ENCODE measurements at places on chromosomes 13 and 19.

GRCh38 chr19:16398530-16399249 is 73.1 kb downstream of the EPS15L1 start:
- no peak for DNase-seq

DNA sequence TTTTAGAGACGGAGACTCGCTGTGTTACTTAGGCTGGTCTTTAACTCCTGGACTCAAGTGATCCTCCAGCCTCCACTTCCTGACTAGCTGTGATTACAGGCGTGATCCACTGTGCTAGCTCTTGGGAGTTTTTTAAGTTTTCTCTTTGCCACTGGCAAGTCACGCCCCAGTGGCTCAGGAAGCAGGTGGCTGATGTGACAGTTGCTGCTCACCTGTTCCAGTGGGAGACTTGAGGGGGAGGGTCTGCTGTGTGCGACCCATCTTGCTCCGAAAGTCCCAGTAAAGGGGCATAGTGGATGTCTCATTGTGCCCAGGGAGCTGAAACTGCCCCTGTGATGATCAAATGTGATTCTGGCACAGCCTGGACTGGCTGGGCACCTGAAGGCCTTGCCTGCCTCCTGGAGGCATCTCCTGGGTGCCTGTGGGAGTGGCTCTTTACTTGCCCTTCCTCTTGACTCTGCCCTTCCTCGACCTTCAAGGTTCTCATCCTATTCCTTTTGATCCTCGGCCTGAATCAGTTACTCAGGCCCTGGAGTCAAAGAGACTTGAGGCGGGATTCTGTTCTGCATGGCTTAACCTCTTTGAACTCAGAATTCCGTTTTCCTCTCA is 7.8 kb downstream of the SMARCA4 start:
- DNase-seq = no peak

GRCh38 chr19:35793381-35794165 is 18.2 kb downstream of the ARHGAP33 start:
- DNase-seq = no peak

- no peak for DNase-seq
These were observed 629.7 kb downstream of the LIG4 start for GRCh38 chr13:107585469-107586180.

DNA sequence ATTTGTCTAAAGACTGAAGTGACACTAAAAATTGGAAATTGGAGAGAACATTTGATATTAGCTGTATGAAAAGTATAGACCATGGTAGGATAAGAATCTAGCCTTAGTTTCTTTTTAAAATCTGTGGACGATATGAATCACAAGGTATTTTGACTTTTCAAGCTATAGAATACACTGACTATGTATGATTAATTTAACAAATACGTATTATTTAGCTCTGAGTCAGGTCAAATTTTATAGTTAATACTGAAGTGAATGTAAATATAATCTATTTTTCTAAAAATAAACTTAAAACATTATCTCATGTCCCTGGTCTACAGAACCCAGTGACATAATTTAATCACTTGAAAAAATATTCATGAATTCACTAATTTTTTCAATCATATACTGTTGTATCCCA is 795.6 kb upstream of the SLITRK1 start:
- no peak for DNase-seq

DNA sequence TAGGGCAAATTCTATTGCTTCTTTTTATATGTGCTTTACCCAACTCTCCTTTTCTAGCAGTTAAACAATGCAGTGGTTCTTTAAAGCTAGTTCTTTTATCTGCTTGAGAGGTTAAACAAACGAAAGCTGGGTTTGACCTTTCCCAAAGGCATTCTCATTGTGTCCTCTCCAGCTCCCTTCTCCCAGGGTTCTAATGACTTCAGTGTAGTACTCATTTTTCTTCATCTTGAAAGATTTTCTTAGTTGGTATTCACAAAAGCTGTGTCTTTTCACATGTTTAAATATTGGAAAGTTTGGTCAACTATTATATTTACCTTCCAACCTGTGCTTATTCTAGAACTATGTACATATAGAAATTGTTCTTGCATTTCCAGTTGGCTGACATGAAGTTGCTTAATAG is 1.5 kb downstream of the WASF3 start:
- DNase-seq = no peak

- peak; percentile 35 for DNase-seq
These were observed 5.5 kb downstream of the IER2 start for GRCh38 chr19:13155472-13156359.

GRCh38 chr19:10667867-10668266 is 13.7 kb downstream of the ILF3 start:
- DNase-seq = no peak

DNA sequence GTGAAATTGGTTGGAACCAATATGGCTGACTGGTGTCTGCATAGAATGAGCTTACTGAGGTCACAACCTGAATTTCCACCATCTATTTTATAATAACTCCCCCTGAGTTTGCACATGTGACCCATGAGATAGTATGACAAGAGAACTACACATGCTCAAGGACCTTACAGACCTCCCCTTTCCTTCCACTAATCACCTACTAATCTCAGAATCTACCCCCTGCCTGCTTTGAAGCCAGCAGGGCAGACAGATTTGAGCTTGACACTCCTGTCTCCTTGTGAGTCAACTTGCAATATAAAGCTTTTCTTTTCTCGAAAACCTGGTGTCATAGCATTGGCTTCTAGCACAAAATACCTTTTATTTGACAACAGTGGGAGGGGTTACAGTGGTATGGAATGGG is 248.4 kb downstream of the RFC3 start:
- DNase-seq = no peak

- no peak for DNase-seq
These were observed 7.7 kb downstream of the HOMER3 start for GRCh38 chr19:18933297-18933696.

GRCh38 chr19:33831825-33832224 is 35.2 kb downstream of the KCTD15 start:
- no peak for DNase-seq

GRCh38 chr19:38527466-38528136 is 90.2 kb downstream of the MAP4K1 start:
- DNase-seq = no peak

- no peak for DNase-seq
These were observed 13.3 kb downstream of the ZNF787 start for GRCh38 chr19:56107626-56108351.

DNA sequence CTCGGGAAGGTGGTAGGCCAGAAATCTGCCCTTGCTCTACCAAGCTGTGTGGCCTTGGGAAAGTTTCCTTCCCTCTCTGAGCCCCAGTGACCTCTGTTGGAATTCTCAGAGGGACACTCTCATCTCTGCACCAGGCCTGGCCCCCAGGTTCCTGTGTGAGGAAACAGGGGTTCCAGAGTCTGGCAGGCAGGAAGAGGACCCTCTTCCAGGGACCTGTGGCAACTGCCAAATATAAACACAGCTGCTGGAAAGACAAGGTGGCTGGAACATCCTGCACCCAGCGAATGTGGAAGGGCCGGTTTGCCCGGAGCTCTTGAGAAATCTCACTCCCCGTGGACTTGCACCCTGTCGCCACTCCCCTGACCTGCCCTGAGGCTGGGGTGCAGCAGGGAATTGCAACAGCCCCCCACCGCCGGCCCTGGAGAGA is 52.8 kb downstream of the GADD45B start:
- no peak for DNase-seq

DNA sequence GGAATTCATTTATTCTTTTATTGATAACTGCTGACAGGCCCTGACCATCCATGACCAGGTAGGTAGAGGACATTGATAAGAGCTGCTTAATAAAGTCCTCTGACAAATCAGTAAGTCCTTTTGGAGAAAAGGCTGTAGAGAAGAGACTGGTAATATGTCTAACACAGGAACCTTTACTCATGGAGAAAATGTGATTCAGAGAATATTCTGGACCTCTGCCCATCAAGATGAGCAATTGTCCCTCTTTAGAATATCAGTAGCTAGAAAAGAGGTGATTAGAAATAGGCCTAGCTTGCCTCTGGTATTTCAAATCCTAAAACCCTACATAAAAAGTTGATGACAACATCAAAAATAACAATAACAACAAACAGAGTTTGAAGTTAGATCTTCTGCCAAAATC is 642.3 kb downstream of the TBC1D4 start:
- no peak for DNase-seq

- DNase-seq = no peak
These were observed 11.8 kb downstream of the PDE4A start for GRCh38 chr19:10431943-10432735.

DNA sequence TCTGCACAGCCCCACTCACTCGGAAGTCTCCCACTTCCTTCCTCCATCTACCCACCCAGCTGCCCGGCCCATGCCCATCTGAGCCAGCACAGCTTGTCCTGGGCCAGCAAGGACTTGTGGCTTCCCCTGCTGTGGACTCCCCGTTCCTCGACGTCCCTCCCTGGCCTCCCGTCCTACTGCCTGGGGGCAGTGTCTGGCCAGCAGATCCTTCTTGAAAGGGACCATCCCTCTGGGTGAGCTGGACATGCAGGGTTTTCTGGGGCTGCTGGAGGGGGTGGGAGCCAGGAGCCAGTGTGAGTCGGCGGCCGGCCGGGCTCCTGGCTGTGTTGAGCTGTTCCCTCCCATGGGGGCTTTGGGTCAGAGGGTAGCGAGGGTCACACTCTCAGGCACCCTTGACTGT is 26.7 kb downstream of the CRTC1 start:
- no peak for DNase-seq

DNA sequence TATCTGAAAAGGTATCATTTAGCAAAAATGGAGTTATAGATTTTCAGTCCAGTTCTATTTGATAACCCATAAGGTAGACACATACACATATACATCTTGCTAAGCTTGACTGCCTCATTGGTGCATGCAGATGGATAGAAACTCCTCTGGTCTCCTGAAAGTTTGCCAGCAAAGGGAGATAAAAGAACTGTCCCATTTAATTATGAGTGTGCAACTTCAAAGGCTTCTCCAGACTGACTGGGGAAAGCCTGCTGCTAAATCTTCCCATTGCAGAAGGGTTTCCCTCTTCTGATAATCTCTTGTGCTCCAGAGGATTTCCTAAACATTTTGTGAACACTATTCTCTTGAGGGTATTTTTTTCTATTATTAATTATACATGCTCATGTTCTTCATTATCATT is 131.9 kb downstream of the ITGBL1 start:
- no peak for DNase-seq

- DNase-seq = no peak
These were observed 8.9 kb downstream of the AP1M1 start for GRCh38 chr19:16206637-16207036.

DNA sequence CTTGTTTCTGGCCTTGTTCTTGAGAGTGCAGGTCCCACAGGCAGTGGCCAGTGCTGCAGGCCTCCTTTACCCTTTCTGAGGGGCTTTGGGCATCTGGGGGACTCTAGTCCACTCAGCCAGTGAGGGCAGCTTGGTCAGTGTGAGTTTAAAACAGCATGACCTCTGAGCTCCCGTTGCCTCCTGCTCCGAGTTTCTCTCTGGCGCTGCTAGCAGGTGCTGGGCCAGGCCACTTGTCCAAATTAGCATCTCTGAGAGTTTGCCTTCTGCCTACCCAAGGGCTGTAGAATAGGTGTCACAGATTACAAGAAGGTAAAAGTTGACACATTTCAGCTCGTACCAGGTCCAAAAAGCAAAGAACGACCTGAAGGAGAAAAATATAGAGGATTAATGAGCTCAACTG is 105.9 kb downstream of the SIPA1L3 start:
- DNase-seq = no peak

DNA sequence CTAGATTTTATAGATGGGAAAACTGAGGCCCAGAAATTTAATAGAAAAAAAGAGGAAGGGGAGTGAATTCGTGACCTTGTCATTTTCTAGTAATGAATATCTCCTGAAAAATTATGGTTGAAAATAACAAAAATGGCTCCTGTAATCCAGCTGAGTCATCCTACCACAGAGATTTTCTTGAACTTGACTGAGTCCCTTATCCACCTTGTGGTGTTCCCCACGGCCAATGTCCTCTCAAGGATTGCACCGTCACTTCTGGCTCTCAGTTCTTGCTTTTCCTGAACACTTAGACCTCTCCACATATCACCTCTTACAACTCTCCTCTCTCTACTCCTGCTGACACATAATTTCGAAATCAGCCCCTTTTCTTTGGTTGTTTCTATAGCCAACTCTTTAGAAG is 1.2 kb upstream of the KATNAL1 start:
- no peak for DNase-seq

DNA sequence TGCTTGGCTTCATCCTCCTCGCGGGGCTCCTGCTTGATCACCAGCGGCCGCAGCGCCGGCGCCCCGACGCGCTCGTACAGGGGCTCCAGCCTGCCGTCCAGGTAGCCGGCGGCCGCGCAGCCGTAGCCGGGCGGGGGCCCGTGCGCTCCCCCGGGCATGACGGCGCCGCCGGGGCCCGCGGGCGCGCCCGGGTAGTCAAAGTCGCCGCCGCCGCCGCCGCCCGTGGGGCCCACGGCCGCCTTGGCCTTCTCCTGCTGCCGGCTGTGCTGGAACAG is 497 bp downstream of the CEBPA start:
- DNase-seq = no peak

- DNase-seq = no peak
These were observed 9.2 kb downstream of the CCDC8 start for GRCh38 chr19:46404055-46404752.

GRCh38 chr13:111654531-111654930 is 334.1 kb downstream of the TEX29 start:
- DNase-seq = no peak

All from esophagus squamous epithelium (tissue), 5 donors.